ENCODE measurements at places on chromosomes 6 and 20. TPM values are rescaled to one million over a fixed set of nuclear protein-coding genes. Genes with fewer than 3 reads are reported as not detected.

GRCh38 chr6:169725125-169726048 is 1.1 kb upstream of the PHF10 start:
- no peaks in the 10 kb centered on the region for H3K4me1 ChIP-seq
- no peaks in the 10 kb centered on the region for H3K27me3 ChIP-seq
- peak overlapping the region; percentile 79 for H3K27ac ChIP-seq
- H3K4me3 ChIP-seq: peak overlapping the region; percentile 72

DNA sequence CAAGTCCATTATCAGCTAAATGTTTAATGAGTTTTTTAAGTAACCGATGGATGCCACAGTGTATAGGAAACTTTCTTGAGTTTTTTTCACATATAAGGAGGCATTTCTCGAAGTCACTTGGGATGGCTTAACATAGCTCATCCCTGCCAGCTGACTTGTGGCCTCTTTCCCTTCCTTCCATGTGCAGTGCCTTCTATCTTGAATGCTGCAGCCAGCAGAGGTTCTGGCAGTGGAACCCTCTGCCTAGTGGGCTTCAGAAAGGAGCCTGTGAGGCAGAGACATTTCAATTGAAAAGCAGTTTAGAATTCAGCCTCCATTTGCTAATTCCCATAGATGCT is 51.9 kb downstream of the AKAP12 start:
- H3K4me3 ChIP-seq: no peak overlapping the region
- no peaks in the 10 kb centered on the region for H3K4me1 ChIP-seq
- DNase-seq: no peak
- no peaks in the 10 kb centered on the region for H3K27me3 ChIP-seq

GRCh38 chr20:45905505-45906079 is 6.4 kb downstream of the PLTP start:
- no peaks in the 10 kb centered on the region for H3K4me1 ChIP-seq
- no peak overlapping the region for H3K4me3 ChIP-seq
- no peak for DNase-seq
- H3K36me3 ChIP-seq: no peaks in the 10 kb centered on the region

SIGLEC1 gene
- 2.5 TPM for total RNA-seq

DNA sequence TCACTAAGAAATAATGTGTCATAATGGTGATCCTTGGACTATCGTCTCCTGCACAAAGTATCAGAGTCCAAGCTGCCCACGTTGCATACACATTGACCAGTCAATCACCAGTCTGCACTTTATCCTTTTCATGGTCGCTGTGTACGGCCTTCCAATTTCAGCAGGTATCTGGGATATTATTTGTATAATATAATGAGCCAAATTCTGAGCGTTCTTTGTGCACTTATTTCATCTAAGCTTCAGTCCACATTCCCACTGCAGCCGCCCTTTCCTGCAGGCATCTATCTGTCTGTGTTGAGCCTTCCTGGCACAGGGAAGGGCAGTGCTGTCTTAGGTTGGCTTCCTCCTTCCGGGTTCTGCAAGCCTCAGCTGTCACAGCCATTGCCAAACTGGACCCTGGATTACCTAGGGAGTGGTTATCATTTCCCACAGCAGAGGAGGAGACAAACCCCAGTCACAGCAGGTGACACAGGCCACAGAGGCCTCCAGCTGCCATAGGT is 174.3 kb downstream of the TTLL2 start:
- H3K27me3 ChIP-seq: no peaks in the 10 kb centered on the region
- peak overlapping the region; percentile 61 for H3K27ac ChIP-seq
- H3K36me3 ChIP-seq: no peaks in the 10 kb centered on the region
- no peaks in the 10 kb centered on the region for H3K4me1 ChIP-seq

DNA sequence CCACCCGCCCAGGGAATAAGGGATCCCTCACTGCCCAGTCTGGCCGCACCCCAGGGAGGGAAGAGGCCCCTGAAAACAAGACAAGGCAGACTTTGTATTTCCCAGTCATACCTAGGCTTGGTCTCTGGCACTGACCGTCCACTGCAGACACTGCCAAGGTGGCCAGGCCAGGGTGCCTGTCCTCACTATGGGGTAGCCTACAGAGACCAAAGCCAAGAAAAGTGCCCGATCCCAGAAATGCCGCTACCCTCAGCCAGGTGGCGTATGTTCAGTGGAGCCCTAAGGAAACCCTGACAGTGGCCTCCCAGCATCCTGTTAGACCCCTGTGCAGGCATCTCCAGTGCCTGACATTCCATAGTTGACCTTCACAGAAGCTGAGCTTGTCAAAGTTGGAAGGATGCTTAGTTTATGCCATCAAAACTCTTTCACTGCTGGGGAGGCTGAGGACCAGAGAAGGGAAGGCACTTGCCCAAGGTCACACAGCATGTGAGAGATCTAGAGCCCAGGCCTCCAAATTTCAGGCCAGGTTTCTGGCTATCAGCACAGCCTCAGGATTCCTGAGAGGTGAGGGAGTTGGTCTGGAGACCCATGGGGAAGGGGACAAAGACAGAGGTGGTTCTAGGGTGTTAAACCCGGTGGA is 2.5 kb downstream of the SCRT2 start:
- H3K4me1 ChIP-seq: no peaks in the 10 kb centered on the region
- DNase-seq: no peak
- no peaks in the 10 kb centered on the region for H3K36me3 ChIP-seq
- H3K4me3 ChIP-seq: no peak overlapping the region
- H3K27ac ChIP-seq: no peak overlapping the region

DNA sequence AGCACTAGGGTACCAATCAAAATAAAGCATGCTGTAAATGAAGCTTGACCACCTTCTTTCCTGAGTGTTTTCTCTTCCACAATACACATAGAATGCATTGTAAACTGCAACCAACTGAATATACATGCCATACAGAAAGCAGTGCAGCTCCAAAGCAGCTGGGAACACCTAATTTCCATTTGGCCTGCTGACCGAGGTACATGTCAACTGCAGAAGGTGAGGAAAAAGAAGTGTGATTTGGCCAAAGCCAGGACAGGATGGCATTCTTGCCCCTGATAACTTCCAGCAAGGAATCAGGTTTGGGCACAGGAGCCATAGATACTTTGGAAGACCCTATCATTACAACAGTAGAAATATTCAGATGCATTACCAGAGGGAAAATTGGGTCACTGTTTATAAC is 258.4 kb downstream of the SLC35F1 start:
- no peaks in the 10 kb centered on the region for H3K27me3 ChIP-seq
- no peaks in the 10 kb centered on the region for H3K4me1 ChIP-seq
- no peak for DNase-seq
